ENCODE measurements at places on chromosomes 13 and 19.

DNA sequence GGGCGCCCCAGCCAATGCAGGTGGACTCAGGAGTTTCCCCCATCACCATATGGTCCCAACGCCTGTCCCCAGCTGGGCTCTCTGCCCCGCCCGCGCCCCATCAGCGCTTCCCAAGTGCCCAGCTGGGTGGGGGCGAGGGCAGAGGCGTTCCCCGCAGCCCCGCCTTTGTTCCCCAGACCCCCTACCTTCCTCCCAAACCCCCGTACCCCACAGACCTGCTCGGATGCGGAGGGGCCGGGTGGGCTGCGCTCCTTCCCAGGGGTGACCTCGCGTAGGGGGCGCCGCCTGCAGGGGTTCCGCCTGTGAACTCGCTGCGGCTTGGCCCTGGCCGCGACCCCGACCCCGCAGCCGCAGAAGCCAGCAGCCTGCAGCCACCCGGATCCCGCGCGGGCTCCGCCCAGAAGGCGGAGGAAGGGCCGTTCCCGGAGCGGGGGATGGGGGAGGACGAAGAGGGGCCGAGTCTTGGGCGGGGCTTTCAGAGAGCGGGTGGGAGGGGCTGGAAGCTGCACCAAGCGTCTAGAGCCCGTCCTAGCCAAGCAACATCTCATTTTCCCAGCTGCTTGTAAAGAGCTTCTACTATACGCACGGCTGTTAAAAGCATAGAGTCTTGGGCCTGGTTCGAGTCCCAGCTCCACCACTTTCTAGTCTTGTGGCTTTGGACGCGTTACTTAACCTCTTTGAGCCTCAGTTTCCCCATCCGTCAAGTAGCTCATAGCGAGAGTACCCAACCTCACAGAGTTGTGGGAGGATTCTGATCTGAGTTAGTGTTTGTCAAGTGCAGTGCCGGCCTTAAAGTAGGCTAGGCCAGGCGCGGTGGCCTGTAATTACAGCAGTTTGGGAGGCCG, at the start of gene RAB3D:
Gene RAB3D (minus strand): TSS at position 404 of the 845 bp plus-strand sequence. CDS start 2,258 bp downstream, outside the sequence.
- DNase-seq = peak; percentile 61

DNA sequence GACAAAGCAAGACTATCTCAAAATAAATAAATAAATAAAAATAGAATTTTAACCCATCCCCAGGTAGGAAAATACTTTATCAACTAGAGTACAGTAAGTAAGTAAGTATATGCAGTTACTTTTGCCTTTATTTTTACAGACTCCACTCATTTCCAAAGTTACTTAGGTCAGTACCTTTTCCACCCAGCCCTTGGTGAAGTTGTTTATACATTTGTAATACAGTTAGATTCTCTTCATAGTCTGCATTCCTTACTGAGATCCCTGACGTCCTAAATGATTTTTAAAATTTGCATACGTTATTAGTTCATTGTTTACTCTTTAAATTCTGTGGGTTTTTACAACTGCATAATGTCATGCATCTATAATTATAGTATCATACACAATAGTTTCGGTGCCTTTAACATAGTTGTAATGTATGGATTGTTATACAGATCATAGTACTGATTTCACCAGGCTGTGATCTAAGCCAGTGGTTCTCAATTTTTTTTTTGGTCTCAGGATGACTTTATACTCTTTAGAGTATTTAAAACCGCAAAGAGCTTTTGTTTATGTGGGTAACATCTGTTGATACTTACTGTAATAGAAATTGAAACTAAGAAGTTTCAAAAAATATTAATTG, 10.4 kb downstream of the SETDB2 start:
- DNase-seq = no peak

- DNase-seq = no peak
These were observed 9.6 kb downstream of the ZNF426 start for GRCh38 chr19:9528757-9529336.

DNA sequence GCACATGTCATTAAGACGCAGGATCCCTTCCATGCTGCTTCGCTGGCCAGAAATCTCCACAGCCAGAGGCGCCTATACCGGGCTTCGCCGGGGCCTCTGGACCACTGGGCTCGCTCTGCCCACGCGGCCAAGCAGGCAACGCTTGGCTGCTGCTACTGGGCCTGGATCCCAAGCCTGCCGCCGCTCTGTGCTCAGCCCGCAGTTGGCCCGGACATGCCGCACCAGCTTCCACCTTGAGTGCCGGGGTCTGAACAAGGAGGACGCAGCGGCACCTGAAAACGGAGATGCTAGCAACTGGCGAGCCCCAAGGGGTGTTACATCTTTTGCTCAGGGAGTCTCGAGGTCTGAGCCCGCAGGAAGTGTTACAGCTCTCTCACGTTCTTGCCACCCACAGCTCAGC, 409.9 kb upstream of the SGCG start:
- no peak for DNase-seq

DNA sequence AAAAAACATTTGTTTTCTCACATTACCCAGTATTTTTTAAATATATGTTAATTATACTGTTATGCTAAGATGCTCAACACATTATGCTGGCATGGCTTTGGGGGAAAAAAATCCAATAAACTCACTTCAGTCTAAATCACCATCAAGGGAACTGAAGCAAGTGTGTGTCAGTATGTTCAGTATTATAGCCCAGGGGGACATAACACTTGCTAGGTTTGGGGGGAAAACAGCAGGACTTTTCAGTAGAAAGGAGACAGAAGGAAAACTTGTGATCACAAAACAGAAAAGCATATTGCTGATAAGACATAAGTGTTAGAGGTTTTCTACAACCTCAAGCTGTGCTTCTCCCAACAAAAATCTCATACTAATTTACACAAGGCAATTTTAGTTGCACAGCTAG, 1759.9 kb upstream of the PCDH20 start:
- no peak for DNase-seq

GRCh38 chr13:79936368-79937136, 404.4 kb downstream of the SPRY2 start:
- DNase-seq = no peak

GRCh38 chr13:112732679-112733078, 42.8 kb downstream of the ATP11A start:
- DNase-seq = no peak

GRCh38 chr19:42081584-42082203, 5.7 kb downstream of the ZNF574 start:
- no peak for DNase-seq

DNA sequence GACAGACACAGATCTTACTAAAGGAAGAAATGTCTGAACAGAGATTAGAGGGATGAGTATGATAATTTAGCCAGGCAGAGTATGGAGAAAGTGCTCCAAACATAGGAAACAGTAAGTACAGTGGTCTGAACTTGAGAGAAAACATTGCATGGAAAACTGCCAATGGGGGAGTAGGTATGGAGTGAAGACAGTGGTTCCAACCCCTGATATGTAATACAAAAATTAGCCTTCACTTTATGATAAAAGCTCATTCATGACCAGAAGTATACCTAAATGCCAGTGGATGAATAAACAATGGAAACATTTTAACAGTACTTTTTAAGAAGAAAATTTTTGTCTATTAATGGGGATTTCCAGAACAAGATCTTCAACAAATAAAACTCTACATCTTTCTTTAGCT, 334.0 kb downstream of the DIAPH3 start:
- DNase-seq = no peak

DNA sequence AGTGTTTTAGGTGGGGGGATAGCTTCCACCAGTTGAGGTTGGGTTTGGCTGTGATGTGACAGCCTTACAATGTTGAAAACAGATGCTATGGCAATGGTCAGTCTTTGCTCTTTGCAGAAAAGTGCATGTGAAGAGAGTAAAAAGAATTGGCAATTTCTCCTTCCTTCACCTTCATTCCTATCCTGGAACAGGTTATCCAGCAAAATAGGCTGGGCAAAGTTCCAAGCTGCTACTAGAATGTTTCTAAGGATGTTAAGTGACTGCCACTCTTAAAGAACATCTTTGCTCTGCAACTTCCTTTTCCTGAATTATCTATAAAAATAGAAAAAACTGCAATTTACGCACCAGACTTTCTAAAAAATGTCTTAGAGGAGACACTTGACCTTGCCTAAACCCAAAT, 50.1 kb upstream of the MYCBP2 start:
- no peak for DNase-seq

GRCh38 chr13:24161980-24162525, 1.5 kb downstream of the SPATA13 start:
- DNase-seq = no peak

DNA sequence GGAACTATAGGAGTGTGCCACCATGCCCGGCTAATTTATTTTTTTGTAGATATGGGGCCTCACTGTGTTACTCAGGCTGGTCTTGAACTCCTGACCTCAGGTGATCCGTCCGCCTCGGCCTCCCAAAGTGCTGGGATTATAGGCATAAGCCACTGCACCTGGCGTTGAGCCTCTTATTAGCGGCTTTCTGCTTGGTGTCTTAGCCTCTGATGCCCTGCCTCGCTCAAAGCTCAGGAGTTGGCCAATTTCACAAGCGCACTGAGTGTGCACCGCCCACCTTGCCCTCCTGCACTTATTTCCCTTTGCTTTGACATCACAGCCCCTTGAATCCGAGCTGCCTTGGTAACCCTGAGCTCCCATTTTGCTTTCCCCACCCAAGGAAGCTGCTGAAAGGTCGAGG, 10.1 kb downstream of the YIPF2 start:
- no peak for DNase-seq

DNA sequence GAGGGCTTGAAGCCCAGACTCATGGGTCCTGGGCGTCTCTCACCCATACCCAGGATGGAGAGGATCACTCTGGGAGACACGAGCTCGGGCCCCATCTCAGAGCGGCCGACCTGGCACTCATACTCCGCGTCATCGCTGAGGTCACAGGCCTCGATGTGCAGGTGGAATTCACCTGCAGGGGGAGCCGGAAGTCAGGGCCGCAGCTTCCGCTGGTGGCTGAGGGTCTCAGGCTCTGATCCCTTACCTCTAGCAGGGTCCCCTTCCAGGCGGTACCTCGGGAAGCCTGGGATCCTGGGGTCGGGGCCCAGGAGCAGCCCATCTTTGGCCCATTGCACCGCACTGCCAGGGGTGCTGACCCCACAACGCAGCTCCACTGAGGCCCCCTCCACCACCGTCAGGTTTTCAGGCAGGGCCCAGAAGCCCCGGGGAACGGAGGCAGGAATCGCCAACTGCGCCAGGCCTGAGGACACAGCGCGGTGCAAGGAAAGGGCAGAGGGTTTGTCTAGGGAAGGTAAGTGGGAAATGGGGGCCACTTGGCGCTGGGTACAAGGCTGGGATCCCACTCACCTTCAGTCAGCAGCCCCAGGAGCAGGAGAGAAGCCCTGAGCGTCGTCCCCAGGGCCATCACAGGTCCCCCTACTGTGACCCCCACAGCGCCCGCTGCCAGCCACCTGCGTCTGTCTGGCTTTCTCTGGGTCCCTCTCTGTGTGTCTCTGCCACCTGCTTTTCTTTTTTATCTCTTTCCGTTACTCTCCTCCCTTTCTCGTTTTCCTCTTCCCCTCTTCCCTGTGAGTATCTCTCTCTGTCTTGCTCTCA, 883 bp downstream of the NPHS1 start:
- DNase-seq = no peak
